Stimulated activated naive CD8-positive, alpha-beta T cell treated with anti-CD3 and anti-CD28 coated beads, Interleukin-15, Interleukin-2, amounts not matched to agents 100 U/mL and 50 U/mL, for 24 hours (primary cell): ENCODE measurements at places on chromosomes 3 and 15.

- no peak for DNase-seq
Measured at GRCh38 chr3:115808816-115809215, 185.5 kb downstream of the GAP43 start.

GRCh38 chr15:89171136-89172072 lies 50.0 kb downstream of the RLBP1 start:
- DNase-seq: peak; percentile 64

GRCh38 chr3:73550032-73550431 lies 74.7 kb downstream of the PDZRN3 start:
- no peak for DNase-seq

DNA sequence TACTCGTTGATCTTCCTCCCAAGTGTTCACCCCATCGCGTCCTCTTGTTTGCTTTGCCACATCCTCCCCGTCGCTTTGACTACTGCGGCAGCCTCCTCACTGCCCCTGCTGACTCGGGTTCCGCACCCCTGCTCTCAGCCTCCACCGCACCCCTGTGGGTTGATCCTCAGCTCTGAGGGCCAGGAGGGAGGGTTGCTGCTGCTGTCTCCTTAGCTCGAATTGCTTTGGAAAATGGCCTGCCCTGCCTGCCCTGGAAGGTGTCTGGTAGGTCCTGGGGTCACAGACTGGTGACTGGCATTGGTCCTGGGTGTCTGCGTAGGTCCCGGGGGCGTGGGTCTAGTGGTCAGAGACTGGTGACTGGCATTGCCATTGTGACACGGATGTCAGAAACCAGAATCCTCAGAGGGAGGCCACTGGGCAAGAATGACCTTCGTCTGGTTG lies 9.4 kb downstream of the MUC4 start:
- peak; percentile 33 for DNase-seq

DNA sequence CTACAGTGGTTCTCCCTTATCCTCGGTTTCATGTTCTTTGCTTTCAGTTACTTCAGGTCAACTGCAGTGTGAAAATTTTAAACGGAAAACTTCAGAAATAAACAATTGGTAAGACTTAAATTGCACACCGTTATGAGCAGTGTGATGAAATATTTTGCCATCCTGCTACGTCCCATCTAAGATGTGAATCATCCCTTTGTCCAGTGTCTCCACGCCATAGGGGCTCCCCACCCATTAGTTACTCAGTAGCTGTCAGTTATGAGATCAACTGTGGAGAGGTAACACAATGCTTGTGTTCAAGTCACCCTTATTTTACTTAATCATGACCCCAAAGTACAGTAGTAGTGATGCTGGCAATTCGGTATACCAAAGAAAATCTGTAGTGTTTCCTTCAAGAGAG lies 47.4 kb downstream of the TJP1 start:
- DNase-seq: no peak

DNA sequence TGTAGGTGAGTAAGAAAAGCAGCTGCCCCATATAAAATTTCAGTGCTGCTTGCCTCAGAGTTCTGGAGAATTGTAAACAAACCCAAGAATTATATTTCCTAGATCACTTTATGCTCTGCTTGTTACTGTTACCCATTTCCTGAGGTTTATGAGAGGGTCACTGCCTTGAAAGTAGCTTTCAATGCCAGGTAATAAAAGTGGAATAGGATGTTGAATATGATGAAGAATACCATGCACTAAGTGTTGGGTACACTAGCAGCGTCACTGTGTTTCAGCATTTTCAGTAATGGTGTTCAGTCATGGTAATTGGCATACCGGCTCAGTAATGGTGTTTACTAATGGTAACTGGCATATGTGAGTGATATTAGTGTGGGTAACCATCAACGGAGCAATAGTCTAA lies 449.8 kb upstream of the TPRG1 start:
- no peak for DNase-seq

DNA sequence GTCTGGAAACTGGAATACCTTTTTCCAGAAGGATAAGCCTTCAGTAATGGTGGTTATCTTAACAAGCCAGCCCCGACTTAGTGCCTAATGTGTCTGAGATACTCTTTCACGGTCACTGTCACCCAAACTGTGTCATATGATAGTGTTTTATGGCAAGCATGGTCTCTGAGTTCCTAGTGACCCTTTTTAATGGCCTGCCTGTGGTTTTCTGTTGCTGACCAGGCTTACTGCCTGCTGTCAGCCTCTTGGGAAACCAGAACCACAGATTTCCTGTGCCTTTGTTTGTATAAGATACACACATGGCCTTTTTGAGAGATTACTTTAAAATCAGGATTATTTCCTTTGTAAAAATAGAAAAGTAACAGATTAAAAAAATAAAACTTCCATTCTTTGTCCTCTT lies 22.4 kb downstream of the HPS3 start:
- DNase-seq: no peak

DNA sequence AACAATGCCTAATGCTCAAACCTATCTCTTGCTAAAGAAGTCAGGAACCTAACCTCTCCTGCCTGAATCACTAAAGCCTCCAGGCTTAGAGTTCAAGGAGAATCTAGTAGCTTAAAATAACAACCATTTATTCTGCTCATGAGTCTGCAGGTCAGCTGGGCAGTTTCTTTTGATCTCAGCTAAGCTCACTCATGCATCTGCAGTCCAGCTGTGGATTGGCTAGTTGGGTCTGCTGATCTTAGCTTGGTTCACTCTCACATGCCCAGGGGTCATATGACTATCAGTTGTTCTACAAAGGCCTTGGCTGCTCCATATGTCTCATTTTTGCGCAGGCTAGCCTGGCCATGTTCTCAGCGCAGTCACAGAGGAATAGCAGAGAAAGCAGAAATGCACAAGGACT lies 109.2 kb upstream of the STT3B start:
- no peak for DNase-seq

GRCh38 chr3:52373676-52374075 lies 57.6 kb downstream of the DNAH1 start:
- no peak for DNase-seq

DNA sequence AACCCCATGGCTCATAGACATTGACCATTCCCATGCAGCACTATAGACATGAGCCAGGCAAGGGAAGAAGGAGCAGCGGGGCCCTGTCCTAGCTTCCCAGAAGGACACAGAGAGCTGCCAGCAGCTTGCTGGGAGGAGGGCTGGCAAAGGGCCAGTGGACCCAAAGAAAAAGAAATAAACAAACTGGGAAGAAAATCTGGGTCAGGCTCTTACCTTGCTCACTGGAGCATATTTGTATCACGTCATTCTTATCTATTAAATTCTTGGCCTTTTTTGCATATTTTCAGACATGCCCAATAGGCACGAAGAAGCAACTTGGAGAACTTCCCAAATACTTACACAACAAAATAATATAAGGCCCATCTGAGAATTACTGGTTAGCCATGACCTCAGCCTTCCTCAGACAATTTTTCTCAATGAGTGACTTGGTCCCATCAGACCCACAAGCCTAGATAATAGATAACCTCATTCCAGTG lies 28.4 kb downstream of the RASGRP1 start:
- DNase-seq: no peak

DNA sequence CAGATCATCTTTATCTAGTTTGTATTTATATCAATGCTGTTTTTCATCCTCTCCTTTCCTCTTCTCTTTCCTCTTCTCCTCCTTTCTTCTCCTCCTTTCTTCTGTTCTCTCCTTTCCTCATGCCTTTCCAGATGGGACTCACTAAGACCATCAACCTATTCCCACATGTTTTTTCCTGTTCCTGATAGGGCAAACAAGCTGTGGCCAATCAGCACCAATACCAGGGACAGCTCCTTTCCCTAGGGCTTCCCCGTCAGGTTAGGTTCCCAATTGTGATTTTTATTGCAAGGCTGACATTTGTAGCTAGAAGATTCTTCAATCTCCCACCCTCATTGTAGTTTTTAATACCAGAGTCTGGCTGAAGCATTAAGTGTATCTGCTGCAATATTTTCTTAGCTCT lies 76.3 kb upstream of the COL8A1 start:
- no peak for DNase-seq

- DNase-seq: no peak
Measured at GRCh38 chr15:31461375-31461774, 134.7 kb downstream of the KLF13 start.

DNA sequence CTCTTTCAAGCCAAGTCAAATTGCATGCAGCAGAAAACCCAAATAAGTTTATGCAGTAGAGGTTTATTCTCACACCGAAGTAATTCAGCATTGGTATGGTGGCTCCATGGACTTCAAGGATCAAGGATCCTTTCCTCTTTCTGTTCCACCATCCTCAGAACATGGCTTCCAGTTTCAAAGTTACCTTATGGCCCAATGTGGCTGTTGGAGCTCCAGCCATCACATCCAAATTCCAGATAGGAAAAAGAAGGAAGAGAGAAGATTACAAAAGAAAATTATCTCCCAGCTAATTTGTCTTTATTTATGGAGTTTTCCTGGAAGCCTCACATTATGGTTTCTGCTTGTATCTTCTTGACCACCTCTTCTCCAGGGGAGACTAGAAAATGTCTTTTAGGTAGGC lies 282.5 kb upstream of the CTDSPL start:
- DNase-seq: no peak
